ENCODE measurements at places on chromosomes 7 and 10.

DNA sequence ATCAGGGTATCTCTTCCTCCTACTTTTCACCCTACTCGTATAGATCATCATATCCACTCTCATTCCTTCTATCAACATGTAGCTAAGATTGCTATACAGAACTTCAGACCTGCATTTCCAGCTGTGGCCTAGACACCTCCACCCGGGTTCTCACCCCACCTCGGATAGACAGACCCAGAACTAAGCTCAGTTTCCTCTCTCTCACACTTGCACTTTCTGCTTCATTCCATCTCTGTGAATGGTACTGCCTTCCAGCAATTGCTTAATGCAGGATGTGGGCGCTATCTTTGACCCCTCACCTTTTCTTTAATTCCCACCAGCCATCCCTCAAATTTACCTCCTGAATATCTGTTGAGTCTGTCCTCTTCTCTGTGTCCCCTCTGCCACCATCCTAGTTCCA, 35.7 kb downstream of the AGK start:
- peak; percentile 59 for DNase-seq

- no peak for DNase-seq
Measured at GRCh38 chr10:12712293-12712983, 289.1 kb downstream of the CCDC3 start.

GRCh38 chr7:136868496-136869000, at the start of gene CHRM2:
Gene CHRM2 (plus strand): TSS chr7:136868652. CDS start chr7:137014866, 146,214 bp downstream.
- DNase-seq = peak; percentile 54

DNA sequence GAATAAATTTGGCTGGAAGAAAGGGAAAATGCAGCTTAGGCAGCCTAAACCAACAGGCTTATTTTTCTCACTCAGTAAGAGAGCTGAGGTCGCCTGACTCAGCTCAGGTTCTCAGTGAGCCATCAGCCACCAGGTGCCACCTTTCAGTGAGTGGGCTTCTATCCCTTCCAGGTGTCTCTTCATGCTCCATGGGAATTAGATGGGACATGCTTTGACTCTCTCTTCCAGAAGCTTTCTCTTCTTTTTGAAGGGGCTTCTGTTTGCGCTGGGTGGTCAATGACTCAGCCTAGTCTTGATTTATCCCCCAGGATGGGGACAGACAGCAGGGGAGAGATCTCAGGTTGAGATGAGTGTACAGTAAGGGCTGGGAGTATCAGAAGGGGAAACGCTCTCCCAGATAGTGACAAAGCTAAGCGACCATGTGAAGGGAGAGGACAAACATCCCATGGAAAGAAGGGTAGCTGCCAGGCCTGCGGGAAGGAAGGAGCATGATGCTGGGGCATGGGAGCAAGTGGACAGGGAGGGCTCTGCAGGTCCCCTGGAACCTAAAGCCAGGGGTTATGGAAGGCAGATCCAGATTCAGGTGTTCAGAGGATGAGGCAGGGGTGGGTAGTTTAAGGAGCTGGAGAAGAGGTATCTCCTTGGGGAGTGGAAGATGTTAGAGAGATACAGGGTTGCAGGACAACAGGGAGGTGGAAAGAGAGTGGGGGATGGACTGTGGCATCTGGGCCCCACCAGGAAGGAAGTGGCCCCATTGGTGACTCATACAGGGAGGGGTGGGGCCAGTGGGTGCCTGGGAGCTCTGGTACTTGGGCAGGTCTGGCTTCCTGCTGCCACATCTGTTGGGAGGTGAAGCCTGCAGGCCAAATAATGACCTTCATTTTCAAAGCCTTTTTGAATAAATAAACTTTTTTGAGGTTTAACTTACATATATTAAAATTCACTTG, 32.5 kb downstream of the OGDH start:
- peak; percentile 68 for DNase-seq

DNA sequence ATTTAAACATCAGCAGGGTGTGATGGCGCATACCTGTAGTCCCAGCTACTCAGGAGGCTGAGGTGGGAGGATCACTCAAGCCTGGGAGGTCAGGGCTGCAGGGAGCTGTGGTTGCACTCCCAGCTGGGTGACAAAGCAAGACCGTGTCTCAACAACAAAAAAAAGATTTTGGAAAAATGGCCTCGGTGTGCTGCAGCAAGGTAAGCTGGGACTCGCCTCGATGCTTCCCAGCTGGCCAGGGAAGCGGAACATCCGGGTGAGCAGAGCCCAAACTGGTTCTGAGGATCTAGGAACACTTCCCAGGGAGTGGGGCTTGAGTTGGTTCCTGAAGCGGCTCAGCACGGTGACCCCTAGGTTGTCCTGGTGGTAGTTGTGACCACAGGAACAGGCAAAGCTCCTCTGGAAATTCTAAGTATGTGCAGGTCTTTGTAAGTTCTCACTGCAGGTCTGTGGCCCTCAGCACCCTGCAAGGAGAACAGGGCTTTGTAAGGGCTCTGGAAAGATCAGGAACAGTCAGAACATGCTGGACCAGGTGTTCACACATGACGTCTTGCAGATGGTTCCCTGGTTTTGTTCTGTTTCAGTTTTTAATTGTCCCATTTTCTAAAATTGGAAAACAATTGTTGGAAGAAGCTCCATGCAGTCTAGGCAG, 38.6 kb upstream of the ZMIZ2 start:
- DNase-seq = no peak

DNA sequence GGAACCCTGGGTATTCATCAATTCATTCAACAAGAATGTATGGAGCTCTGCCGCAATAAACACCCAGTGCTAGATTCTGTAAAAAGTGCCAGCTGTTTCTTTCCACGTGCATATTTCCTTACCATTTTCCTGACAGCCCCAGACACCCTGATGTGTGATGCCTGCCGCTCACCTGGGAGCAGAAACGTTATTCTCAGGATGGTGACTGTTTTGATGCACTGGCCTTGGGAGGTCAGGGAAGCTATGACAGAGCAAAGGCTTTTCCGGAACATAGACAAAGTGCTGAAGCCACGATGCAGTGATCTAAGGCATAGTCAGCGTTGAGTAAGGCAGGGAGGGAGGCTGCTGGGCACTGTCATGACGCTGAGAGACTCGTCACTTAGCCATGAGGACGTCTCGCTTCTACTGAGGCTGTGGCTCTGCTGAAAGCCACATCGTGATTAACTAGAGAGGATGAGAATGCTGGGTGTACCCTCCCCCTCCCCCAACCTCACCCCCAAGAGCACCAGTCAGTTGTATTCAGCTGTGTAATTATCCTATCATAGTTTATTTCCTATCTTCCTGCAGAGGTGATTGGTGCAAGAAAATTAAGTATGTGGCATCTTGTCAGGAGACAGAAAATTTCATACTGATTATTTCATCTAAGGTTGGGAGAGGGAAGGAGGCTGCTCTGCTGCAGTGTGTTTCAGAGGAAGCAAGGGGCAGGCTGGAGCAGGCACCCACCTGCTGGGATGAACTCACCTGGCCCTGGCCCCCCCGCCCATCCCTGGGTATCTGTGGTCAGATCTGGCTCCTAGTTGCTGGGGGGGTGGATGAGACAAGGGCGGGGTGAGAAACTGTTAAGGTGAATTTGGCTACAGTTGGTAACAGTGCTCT, 48.8 kb upstream of the SMNDC1 start:
- peak; percentile 93 for DNase-seq

DNA sequence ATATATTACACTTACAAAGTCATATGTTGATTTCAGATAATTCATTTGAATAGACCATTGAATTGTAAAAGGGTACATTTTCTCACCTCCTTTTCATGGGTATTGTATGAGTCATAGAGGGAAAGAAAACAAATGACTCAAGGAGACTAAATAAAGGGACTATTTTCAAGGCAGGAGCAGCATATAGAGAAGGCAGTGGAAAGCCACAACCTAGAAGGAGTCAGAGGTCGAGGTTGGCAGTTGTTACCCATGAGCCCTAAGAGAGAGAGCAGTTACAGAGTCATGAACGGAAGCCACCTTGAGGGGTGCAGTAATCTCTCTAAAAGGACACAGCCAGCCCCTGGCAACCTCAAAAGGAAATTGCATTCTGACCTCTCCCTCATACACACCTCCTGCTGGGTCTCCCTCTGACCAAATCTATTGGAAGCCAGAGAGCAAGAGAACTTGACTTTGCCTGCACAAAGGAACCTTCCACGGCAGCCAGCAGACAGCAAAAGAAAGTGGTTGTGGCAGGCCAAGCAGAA, 137.9 kb downstream of the GRM8 start:
- DNase-seq = no peak

DNA sequence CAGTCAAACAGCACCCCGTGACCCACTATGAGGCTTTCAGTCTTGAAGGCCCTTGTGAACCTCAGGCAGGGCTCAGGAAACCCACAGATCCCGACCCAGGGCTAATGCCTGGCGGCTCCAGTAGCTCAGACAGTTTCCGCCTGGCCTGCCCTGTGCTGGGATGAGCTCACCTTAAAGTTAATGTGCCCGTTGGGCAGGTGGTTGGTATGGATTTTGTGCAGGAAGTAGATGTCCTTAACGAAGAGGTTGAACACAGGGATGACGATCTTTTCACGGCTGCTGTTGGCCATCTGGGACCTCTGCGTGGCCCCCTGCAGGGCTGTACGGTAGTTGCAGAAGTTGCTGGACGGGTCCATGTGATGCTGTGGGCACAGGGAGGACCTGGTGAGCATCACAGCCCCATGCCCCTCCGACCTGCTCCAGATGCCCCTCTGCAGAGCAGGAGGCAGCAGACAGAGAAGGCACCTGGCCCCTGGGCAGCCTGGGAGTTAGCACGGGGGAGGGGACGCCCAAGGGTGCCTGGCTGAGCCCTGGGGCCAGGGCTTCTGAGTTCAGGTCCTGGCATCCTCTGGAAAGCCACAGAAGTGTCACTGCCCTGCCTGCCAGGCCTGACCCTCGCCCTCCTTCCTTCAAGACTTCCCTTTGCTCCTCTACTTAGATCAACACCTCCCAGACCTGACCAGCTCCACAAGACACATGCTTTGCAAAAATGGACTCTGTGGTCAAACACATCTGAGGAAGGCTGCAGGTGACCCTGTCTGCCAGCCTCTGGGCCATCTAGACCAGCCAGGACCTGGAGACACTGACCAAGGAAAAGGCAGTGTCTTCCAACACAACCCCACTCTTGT, 59.8 kb downstream of the CSGALNACT2 start:
- DNase-seq = peak; percentile 28

DNA sequence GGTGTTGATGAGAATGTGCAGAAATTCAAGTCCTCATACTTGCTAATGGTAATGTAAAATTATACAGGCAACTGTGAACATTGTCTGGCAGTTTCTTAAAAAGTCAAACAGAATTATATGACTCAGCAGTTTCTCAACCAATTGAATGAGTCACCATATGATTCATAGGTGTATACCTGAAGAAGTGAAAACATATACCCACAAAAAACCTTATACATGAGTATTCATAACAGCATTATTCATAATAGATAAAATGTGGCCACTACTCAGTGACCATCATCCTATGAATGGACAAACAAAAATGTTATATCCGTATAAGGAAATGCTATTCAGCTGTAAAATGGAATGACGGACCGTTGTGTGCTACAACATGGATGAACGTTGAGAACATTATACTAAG, 253.5 kb downstream of the MALRD1 start:
- DNase-seq = peak; percentile 60

DNA sequence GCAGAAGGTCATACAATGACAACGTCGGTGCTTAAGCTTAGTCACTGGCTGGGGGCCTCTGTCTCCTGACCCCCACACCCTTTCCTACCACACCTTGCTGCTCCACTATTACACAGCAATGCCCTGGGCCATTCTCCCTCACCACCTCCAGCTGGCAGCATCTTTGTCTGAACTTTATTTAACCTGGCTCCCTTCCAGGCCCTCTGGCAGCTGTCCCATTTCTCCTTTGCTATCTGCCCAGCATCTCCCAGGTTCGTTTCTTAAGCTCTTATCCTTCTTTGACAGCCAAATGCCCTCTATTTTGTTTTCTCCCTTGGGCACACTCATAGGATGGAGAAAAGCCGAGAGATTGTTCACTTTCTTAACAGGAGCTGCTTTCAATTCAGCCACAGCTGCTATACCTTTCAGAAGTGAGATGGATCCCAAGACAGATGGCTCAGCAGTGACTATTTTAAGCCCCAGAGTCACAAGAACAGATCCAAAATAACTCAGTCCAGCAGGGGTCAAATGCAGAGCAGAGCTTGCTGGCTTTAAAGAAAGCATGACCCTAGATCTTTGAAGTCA, 1277.1 kb upstream of the AUTS2 start:
- DNase-seq = no peak

- DNase-seq = peak; percentile 86
Measured at GRCh38 chr7:91240376-91240941, 23.8 kb upstream of the FZD1 start.

- DNase-seq = no peak
Measured at GRCh38 chr10:132776186-132776585, 9.8 kb downstream of the NKX6-2 start.

DNA sequence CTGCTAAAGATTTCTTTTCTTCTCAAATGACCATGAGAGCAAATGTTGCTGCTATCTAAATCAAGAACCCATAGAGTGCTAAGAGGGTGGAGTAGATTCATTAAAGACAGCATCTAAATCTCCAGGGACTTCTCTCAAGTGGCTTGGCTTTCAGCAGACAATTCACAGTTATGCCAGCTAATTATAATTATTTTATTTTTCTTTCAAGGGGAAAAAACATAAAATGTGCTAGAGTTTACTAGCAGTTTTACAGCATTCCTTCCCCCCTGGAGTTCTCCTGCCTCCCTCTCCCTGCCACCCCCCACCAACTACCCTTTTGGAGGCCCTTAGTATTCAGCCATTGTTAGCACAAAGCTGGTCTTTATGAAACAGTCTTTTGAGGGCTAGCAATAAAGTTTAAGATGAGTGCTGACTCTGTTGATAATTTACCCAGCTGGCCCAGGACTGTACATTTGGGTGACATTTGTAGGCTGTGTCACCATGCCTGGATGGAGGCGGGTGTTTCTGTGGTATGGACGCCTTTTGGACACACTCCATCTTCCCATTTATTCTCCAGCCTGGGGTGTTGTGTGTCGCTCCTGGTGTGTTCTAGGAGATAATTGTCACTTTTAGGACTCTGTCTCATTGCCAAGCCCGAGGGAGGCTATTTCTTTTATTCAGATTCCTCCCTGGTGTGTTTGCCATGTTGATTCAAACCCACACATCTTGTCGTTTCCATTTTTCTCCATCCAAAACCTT, 160.2 kb downstream of the CREB5 start:
- no peak for DNase-seq

- no peak for DNase-seq
Measured at GRCh38 chr10:88466786-88467185, 116.3 kb downstream of the RNLS start.

- peak; percentile 78 for DNase-seq
Measured at GRCh38 chr7:143381427-143382125, 431 bp downstream of the ZYX start.

GRCh38 chr7:139916717-139917395, 87.8 kb downstream of the TBXAS1 start:
- no peak for DNase-seq

GRCh38 chr7:44072364-44073231, 7.2 kb upstream of the PGAM2 start:
- peak; percentile 85 for DNase-seq
